ENCODE measurements at places on chromosomes 1 and 21.

DNA sequence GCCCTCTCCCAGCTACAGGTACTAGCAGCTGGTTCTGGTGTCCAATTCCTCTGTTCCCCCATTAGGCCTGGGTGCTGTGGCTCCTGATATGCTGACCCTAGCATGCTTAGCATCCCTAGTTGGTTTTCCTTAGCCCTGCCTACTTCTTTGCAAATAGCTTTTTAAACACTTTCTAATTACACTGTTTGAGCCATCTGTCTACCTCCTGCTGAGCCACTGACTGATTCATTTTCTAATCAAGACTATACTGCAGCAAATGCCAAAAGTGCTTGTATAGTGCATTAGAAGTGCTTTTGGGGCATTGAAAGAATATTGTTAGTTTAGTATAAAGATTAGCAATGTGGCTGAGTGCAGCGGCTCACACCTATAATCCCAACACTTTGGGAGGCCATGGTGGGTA, 36.3 kb downstream of the ERICH3 start:
- no peak for DNase-seq

GRCh38 chr1:102852613-102853012, 255.7 kb downstream of the COL11A1 start:
- DNase-seq = no peak

GRCh38 chr1:181493166-181493565, 9.8 kb downstream of the CACNA1E start:
- DNase-seq = no peak

GRCh38 chr1:115705085-115705951, 63.2 kb downstream of the CASQ2 start:
- no peak for DNase-seq

DNA sequence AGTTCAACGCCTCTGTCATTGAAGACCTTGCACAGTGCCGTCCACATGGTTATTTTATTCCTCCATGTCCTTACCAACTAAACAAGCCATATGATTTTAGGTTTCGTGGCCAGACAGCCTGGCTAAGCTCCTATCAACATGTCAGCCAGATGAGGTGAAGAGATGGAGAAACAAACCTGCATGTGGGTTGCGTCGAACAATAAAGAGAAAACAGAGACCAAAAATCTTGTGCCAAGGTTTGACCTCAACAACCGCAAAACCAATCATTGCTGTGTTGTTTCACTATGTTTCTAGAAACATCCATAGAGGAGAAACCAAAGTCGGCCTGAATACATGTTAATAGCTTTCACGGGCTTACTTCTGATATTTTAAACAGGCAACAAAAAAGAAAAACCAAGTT, 544.6 kb downstream of the SMYD3 start:
- DNase-seq = no peak

DNA sequence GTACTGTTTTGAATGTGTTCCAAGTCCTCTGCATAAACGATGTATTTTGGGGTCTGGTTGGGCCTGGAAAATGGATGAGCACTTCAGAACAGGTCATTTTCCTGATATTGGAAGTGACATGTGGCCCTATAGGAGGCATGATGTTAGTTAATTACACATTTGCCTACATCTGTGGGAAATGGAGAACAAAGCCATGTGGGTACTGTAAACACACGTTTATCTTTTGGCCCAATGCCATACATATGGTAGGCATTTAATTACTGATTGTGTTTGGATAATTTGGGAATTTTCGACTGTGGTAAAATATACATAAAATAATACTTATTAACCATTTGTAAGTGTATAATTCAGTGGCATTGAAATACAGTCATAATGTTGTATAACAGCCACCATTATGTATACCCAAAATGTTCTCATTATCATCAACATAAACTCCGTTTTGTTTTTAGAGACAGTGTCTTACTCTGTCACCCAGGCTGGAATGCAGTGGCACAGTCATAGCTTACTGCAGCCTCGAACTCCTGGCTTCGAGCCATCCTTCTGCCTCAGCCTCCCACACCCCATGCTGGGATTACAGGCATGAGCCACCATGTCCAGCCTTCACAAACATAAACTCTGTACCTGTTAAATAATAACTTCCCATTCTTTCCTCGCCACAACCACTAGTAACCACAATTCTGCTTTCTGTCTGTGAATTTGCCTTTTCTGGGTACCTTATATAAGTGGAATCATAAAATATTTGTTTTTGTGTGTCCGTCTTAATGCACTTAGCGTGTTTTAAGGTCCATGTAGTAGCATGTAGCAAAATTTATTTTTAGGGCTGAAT, 11.9 kb upstream of the RNPEP start:
- no peak for DNase-seq
